Spinal cord (tissue), 10 donors: ENCODE measurements at places on chromosomes 7 and 10. TPM values are rescaled to one million over a fixed set of nuclear protein-coding genes. Genes with fewer than 3 reads are reported as not detected.

Gene FZD8
- 21.2 TPM for total RNA-seq

Gene MAGI2
- 61.3 TPM for total RNA-seq

Gene HOGA1
- 4.0 TPM for total RNA-seq

Gene HYCC1
- 27.2 TPM for total RNA-seq

Gene CRTAC1
- total RNA-seq: 12.1 TPM

Gene GOLGA7B
- 5.8 TPM for total RNA-seq

Gene PILRA
- total RNA-seq: 4.3 TPM

Gene MUC12
- total RNA-seq: 1.4 TPM

Gene MOGAT3
- not detected for total RNA-seq

Gene CRPPA
- 10.4 TPM for total RNA-seq

Gene COBL
- total RNA-seq: 4.6 TPM

Gene SRRT
- total RNA-seq: 68.7 TPM

Gene OR6B1
- not detected for total RNA-seq

Gene NEBL
- 103 TPM for total RNA-seq

Gene R3HCC1L
- total RNA-seq: 16.1 TPM
